ENCODE measurements at places on chromosomes 5 and 9.

DNA sequence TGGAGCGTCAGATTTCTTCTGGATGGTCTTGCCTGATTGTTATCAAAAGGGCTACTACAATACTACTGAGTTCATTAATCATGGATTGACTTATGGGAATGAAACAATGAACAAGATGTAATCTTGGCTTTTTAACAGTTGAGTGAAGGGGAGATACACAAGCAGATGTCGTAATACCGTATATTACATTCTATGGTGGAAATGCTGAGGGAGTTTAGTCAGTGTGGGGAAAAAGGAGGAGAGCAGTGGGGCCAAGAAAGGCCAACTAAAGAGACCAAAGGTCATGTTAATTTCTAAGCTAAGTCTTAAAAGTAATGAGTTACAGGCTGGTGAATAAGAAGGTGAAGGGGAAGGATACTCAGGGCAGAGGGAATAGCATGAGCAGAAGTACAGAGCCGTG, 29.0 kb upstream of the PSAT1 start:
- DNase-seq = no peak

DNA sequence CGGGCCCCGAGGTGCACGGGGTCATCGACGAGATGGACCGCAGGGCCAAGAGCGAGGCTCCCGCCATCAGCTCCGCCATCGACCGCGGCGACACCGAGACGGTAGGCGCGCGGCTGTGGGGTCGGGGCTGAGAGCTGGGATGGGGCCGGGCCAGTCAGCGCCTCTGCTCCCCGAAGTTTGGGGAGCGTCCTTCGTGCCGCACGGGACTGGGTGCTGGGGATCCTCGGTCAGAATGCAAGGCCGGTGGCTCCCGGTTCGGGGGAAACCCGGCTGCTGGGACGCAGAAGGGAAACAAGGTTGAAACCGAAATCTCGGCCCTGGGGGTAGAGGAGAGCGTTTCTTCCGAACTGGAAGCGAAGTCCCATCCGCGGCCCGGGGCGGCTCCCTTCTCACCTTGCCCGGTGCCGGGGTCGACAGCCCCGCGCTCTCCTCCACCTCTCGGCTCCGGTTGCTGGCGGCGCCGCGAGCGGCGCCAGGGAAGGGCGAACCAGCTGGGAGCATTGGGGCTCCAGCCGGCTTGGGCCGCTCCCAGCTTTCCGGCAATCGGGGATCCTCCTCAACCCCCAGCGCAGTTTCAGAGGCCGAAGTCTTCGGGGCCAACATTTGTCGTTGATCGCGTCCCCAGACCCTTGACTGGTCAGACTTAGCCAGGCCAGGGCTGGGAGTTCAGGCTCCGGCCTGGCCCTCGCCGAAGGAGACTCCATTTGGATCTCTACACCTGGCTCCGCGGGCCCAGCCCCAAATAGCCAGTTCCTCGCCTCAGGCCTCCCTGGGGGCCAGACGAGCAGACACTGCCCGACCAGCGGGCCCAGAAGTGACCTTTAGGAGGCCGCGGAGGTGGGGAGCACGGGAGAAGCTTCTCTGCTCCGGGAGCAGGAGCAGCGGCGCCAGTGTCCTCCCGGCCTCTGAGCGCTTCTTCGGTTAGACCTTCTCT, 1.1 kb downstream of the LHX2 start:
- no peak for DNase-seq

- no peak for DNase-seq
These were observed 155.0 kb upstream of the COL5A1 start for GRCh38 chr9:134486596-134486995.

GRCh38 chr9:16612627-16613026, 257.8 kb downstream of the BNC2 start:
- DNase-seq = peak; percentile 72

DNA sequence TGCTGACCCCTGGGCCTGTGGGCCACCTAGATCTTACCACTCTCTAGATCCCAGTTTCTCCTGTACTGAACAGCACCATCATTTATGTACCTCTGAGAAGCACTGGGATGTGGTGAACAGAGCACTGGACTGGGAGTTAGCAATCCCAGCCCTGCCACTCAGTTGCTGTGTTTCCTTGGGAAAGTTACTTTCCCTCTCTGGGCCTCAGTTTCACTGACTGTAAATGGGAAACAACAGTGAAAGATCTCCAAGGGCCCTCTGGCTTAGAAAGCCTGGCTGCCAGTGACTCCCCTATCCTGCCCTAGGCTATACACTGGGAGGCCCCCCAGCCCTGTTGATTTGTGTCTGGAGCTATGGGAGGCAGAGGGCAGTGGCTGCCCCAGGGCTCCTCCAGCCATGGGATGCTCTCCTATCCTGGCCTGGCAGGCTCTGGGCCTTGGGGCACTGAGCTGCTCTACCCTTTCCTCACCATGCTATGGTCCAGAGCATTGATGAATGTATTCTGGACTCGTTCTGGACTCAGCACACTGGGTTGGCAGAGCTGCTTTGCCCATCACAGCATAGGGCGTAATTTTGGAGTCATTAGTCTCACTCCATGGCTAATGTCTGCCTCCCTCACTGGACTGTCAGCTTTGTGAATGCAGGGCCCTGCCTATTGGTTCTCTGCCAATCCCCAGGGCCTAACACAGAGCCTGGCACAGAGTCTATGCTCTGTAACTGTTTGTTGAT, 99.3 kb downstream of the RGS3 start:
- DNase-seq = no peak

DNA sequence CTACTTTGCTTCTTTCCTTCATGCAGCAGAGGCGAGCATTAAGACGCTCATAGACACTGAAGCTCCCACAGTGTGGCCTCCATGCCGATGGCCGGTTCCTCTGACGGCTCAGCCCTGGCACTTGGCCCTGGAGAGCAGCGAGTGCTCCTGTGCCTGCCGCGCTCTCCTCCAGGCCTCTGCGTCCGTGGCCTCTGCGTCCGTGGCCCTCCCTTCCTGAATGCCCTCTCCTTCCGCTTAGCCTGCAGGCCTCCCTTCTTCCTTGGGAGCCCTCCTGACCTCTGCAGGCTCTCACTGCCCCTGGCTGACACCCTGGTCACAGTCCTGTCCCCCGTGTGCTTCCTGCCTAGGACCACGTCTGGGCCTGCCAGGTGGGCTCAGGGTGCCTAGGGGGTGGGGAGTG, 92.8 kb downstream of the ZNF354C start:
- DNase-seq = no peak

- no peak for DNase-seq
These were observed 448.5 kb downstream of the KDM4C start for GRCh38 chr9:7206221-7206758.

DNA sequence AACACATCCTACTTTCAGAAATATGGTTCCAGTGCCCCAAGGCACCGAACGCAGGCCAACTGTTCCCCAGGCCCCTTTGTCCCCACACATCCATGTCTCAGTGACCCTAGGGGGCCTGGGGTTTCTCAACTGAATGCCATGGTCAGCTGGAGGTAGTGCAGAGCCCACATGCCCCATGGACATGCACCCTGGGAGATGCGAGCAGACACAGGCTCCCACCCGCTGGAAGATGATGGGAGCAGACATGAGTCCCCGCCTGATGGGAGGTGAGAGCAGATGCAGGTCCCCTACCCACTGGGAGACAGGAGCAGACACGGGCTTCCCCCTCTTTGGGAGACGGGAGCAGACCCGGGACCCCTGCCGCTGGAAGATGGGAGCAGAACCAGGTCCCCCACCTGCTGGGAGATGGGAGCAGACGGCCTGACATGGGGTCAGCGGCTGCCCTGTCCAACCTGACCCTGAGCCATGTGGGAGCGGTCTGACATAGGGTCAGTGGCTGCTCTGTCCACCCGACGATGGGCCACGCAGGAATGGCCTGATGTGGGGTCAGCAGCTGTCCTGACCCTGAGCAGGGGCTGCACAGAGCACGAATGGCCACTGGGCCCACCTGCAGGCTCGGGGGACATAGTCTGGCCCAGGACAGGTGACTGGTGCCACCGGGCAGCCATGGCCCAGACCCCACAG, 18.4 kb downstream of the ZDHHC11B start:
- DNase-seq = no peak

DNA sequence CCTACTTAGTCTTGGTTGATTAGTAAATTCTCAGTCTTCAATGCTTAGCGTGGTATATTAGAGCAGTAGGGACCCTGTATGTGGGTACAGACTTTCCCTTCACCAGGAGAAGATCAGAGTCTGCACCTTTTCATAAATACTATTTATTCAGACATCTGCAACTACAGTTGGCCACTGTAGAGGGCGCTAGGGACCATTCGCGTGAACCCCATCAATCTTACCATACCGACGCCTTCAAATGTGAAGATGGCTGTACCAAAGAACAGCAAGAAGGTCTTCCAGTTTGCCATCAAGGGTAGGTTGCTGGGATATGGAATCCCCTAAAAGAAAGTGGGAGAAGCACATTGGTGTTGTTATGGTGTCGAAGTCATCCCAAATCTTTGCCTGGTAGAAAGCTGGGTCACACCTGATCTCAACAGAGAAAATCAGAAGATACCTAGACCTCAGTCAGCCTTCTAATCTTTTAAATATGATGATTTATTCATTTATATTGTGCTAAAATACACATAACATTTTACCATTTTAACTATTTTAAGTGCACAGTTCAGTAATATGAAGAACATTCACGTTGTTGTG, 19.1 kb downstream of the SLC36A3 start:
- DNase-seq = no peak

DNA sequence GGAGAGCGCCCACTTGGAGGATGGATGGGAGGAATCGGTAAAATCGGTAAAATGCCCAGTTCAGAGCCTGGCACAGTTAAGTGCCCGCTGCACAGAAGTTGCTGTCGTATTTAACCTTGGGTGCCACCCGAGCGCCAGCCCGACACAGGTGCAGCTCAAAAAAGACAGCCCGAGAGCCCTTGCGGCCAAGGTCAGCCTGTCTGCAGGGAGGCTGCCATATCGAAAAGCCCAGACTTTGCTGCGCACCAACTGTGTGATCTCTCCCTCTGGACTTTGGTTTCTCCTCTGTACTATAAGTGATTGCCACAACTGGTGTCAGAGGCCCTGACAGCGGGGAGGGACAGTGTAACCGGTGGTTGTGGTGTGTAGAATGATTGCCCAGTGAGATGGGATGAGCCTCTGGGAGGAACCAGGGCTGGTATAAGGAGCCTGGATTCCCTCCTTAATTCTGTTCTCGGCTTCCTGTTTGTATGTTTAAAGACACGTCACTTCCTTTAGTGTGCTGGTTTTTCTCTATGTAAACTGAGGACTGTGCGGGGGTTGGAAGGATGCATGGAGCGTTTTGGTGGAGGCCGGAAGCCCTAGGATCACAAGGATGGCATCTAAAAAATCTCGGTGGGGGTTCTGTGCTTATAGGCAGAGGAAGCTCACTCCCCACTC, 792 bp downstream of the NTMT1 start:
- peak; percentile 90 for DNase-seq

- DNase-seq = no peak
These were observed 145.4 kb upstream of the NREP start for GRCh38 chr5:111902436-111902835.

DNA sequence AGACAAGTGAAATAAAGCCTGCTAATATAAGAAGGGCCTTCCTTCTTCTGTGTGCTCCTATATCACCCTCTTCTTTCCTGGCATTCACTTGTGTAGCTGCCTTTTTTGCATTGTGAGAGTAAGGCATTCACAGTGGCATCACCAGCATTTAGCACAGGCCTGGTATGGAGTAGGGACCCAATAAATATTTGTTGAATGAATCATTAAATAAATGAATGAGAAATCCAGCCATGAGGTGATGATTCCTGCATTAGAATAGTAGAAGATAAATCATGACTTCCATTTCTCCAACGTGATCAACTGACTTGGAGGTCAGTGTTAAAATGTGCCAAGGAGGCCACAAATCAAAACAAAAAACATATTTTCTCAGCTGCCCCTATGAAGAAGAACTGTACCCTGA, 3.9 kb downstream of the PLPPR1 start:
- DNase-seq = no peak

Measured in fibroblast of upper back skin (primary cell).